T-cell (primary cell): ENCODE measurements at places on chromosomes 3 and 15.

DNA sequence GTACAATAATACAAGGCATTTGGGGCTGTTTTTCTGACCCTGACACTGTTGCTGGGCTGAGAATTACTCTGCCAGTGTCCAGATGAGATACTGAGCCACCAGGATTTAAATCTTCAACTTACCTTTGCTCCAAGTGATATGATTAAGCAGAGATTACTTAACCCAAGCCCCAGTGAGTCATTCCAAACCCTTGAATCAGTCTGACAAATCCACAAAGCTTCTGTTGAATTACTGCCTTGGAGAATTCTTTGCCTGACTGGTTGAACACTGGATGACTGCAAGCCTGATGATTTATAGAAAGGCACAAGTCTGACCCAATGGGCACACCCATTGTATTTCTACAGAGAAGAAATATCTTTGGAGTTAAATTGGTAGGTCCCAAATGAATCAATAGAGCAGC lies 88.2 kb upstream of the TSC22D2 start:
- no peak for DNase-seq

GRCh38 chr3:17025594-17026139 lies 140.9 kb downstream of the PLCL2 start:
- DNase-seq: no peak

DNA sequence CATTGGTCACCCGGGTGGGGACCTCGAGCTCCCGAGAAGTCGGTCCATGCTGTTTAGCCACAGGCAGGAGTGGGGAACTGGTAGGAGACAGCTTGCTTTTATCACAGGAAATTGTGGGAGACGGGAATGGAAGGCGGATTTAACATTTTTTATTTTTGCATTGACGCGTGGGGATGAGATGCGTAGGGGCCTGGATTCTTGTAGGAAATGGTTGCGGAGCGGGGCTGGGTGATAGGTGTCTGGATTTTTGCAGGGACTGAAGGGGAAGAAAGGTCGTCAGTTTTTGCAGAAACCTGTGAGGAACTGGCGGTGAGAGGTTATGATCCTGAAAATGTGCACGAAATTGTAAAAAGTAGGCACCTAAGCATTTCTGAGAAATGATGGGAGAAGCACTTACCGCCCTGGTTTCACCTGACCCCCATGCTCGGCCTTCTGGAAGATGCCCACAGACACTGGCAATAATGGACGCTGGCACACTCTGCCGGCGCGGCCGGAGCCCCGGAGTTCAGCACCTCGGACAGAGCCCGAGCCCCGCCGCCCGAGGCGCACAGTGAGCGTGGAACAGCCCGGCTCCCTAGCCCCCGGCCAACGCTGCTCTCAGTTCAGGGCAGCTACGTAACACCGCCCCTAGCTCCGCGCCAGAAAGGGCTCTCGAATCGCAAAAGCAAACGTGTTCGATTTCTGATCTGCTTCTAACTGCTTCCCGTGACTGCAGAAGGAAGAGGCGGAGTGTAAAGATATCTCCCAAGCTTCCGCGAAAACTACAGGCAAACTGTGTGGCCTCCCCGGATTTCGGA lies 928 bp downstream of the ANKRD34C start:
- no peak for DNase-seq

DNA sequence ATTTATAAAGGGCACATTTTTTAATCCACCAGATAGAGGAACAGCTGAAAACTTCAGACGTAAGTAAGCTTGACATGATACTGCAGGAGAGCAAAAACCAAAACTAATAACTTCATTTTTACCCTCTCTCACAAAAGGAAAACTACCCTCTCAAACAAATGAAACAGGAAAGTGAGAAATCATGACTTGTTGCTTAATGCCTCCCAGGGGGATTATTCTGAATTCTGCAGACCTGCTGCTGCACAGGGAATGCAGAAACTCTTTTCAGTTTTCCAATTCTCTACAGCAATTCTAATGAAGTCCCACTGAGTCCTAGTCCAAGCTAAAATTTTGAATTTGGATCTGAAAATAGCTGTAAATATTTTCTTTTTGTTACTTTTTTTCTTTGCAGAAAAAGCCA lies 637.1 kb upstream of the CCDC54 start:
- DNase-seq: no peak

DNA sequence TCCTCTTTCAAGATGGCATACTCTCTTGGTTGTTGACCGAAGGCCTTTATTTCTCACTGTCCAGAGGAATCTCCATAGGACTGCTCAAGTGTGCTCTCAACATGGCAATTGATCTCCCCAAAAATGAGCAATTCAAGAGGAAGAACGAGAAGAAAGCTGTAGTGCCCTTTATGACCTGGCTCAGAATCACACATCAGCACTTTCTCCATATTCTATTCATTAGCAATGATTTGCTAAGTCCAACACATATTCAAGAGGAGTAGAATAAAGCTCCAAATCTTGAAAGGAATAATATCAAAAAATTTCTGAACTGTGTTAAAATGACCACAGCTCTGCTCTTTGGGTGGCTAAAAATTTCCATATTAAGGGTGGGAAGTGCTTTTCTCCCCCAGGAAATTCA lies 151.6 kb upstream of the SYNPR start:
- no peak for DNase-seq

DNA sequence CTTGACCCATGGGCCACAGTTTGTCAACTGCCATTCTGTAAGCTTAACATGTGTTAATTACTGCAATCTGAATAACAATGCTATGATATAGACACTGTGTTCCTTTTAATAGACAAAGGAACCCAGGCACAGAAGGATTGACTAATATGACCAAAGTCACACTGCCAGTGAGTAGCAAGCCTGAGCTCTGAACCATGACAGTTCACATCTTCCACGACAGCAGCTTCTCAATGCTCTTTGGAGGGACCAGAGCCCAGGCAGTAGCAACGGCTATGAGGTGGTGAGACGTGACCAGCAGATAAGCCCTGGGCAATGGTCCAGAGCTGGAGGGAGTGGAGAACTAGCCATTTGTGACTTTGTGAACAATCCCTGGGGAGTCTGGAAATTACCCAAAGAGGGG lies 19.4 kb downstream of the CA12 start:
- DNase-seq: no peak

- DNase-seq: no peak
Measured at GRCh38 chr3:130323503-130323902, 22.0 kb upstream of the COL6A5 start.

DNA sequence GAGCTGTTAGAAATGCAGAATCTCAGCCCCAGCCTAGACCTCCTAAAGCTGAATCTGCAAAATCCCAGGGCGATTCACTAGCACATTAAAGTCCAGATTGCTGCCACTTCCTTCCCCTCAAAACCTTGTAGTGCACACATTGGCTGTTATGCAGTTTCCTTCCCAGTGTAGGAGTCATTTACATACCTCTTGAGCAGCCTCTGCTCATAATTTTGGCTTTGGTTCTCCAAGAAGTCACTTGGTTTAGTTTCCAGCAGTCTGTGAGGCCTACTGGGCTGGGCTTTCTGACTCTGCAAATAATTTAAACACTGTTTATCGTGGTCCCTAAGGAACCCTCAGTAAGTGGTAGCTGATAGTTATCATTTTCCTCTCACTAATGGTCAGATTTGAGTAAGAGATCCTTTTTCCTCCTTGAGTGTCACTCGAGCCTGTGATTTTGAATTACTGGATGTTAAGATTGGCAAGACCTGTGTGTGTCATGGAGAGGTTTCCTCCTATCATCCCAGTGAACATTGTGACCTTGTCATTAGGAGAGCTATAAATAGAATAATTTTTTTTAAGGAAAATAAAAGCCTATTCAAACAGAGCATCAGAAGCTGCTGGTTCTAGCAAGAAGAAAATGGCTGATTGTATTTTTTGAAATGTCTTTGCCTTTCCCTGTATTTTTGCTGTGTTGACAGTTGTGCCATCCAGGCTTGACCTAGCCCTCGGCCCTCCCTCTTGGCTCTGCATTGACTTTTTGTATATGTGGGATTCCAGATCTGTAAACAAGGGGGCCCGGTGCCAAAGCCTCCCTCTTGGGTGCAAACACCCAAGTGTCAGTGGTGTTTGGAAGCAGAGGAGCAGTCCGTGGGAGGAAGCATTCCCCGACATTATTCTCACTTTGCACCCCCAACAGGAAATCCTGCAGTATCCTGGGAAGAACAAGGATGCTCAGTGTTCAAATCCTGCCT lies 134.8 kb upstream of the ANKRD28 start:
- DNase-seq: no peak

GRCh38 chr3:122977746-122978466 lies 49.7 kb downstream of the SEMA5B start:
- DNase-seq: no peak

- no peak for DNase-seq
Measured at GRCh38 chr3:52353291-52353855, 37.3 kb downstream of the DNAH1 start.

DNA sequence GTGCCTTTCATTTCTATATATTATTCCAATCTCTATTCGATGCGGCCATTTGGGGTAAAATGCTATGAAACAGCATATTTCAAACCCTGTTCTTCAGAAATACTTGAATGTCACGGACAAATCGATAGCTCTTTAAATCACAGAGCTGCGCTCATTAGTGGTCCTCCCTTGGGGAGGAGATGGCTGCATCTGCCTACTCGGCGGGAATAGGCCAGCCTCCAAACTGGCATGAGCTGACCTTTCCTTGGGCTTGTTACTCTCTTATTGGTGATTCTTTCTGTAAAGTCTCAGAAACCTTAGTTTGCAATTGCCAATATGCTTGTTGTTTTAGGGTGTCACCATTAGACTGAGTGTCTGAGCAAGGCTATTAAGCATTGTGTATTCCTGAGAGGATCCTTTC lies 120.9 kb downstream of the BDH1 start:
- DNase-seq: no peak

DNA sequence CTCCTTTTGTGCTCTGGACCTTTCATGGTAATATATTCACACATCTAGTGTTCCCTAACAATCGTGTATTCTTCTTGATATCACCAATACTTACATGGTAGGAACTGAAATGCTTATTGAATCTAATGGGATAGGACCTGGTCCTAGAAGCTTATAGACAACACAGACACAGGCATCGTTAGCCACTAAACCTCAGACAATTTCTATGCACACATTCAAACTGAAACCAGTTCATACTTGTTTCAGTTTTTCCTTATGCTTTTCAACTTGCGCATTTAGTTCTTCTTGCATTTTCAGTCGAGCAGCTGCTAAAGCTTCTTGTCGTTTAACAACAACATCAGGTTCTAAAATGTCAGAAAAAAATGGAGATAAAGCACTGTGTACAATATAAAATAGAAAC lies 2.3 kb downstream of the SELENOS start:
- DNase-seq: no peak

DNA sequence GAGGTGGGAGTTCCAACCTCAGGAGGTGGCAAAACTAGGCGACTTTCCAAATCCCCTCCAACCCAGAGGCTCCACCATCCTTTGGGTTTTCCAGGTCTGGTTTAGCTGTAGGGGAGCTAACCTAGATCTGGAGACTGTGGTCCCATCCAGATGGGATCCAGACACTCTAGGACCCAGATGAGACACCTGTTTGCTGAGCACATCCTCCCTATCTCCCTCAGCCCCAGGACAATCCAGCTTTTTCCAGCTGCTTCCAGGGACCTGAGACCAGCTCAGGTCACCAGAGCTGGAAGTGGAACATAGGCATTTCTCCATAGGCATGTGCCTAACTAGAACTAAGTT lies 18.2 kb downstream of the CRTAP start:
- no peak for DNase-seq

- no peak for DNase-seq
Measured at GRCh38 chr3:134198414-134198813, 52.2 kb downstream of the RYK start.

GRCh38 chr3:133096900-133097613 lies 58.9 kb downstream of the TMEM108 start:
- no peak for DNase-seq

DNA sequence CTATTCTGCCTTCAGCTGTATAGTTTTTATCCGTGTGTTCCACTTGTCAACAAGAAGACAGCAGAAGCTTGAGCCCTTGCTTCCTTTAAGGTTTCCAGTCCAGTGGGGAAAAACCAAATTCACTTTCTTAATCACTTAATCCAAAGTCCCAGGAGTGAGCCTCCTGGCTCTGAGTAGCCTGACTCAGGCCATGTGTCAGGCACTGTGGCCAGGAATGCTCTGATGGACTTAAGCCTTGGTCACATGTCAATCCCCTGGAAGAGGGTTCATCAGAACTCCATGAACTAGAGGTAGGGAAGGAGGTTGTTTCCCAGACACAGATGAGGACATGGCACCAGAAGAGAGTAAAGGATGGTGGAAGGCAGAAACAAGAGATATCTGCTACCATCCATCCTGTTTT lies 8.8 kb downstream of the VIPR1 start:
- no peak for DNase-seq

DNA sequence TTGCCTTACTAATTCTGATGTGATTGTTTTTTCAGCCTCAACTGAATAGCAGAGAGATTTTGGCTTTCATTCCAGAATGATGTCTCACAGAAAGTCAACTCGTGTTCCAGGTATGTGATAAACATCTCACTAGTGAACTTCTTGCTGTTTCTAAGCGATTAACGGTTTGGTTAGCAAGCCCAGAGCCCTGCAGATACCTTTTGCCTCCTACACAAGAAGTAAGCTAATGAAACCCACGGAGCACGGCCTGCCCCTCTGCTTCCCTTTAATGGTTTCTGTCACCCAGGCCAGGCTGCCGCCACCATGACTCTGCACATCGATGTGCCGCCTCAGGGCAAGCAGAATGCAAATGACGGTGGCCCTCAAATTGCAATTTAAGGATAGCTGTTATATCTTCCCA lies 155.9 kb upstream of the ICE2 start:
- DNase-seq: no peak

DNA sequence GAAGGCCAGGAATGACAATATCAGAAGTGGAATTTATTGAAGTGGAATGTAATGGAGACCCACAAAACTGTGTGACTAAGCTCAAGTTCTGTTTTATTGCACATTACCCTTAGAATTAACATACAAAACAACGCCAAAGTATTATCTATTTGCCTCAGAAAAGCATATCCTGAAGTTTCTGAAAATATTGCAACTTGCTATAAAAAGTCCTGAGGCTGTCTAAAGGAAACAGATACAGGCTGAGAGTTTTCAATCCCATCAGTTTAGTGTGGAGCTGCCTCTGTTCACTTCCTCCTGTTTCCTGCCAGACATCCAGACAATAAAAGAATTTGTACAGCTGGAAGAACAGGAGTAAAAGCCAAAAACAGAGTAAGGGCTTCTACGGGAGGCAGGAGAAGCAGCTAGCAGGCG lies 108.8 kb downstream of the FBN1 start:
- no peak for DNase-seq

GRCh38 chr3:61371123-61371522 lies 119.9 kb upstream of the FHIT start:
- no peak for DNase-seq
